ENCODE measurements at places on chromosomes 7 and 10.

DNA sequence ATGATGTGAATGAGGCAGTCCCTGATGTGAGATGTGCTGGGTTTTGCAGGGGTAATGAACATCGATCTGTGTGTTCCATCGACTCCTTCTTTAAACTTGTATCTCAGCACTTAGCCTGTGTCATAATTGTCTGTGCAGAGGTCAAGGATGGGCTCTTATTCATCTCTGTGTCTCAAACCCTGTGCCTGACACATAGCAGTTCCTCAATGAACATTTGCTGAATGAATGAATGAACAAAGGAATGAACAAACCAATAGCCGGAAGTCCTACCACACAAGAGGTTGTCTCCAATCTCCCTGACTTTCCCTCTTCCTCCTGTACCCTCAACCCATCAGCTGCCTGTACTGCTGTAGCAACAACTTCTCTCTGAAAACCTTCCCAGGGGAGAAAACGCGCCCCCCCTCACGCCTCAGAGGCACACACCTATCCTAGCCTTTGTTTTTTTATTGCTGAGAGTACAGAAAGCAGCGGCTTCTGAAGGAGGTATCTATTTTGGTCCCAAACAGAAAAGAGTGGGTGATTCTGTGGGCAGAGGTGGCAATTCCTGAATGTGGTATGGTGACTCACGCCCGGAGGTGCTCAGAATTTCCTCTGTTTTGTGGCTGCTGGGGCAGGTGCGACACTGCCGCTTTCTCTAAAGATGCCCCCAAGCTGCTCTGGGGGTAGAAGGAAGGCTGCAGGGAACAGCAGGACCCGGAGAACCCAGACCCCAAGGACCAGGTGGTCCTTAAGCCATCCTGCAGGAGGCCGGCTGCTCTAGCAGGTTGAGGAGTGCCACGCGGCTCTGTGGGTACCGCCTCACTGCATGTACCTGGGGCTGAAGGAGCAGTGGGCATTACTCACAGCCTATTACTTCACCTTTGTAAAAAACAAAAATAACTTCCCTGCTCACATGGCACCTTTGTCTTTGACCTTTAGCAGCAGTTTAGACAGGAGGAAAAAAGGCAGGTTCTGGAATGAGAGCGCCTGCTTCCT, 9.6 kb downstream of the IL2RA start:
- no peak for DNase-seq

DNA sequence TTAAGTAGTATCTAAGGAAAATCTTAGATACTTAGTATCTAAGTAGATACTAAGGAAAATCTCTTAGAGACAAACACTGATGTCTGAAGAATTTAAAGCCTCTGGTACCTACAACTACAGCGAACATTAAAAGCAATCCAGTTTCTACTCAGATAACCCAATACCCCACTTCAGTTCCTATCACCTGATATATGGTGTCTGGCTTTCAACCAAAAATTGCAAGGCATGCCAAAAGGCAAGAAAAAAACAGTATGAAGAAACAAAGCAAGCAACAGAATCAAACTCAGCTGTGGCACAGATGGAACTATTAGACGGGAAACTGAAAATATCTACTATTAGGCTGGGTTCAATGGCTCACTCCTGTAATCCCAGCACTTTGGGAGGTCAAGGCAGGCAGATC, 31.1 kb downstream of the ARHGAP12 start:
- DNase-seq, result no peak

- no peak for DNase-seq
Observed at GRCh38 chr10:15336211-15336610, 34.9 kb downstream of the FAM171A1 start.

DNA sequence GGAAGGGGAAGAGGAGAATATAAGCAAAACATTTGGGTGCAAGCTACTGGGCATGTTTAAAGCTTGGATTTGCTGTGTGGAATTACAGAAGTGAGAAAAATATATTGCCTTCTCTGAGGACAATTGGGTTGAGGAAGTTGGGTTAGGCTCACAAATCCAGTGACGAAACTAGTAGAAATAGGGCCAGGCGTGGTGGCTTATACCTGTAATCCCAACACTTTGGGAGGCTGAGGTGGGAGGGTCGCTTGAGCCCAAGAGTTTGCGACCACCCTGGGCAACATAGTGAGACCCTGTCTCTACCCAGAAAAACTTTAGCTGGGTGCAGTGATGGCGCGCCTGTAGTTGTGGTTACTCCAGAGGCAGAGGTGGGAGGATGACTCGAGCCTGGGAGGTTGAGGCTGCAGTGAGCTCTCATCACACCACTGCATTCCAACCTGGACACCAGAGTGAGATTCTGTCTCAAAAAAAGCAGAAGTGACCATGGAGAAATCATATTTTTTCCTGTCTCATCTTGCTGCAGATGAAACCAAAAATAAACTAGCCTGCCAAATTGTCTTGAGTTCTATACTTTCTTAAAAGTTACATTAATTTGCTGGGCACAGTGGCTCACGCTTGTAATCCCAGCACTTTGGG, 22.4 kb downstream of the NRBF2 start:
- no peak for DNase-seq

DNA sequence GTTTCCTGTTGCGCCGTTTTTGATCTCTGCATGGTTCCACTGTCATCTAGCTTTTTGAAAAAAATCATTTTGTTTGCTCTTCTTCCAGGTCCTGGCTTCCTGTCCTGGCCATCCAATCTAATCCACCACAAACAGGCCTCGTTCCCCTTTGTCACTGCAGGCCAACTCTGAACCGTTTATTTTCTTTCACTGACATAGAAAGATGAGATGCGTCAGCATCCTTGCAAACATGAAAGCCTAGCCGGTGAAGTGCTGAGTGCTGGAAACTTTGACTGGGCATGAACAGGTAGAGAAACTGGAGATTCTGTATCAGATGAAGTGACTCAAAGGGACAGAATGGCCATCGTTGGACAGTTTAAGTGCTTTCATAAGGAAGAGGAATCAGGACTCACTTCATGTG, 1247.8 kb downstream of the TYW1 start:
- no peak for DNase-seq

DNA sequence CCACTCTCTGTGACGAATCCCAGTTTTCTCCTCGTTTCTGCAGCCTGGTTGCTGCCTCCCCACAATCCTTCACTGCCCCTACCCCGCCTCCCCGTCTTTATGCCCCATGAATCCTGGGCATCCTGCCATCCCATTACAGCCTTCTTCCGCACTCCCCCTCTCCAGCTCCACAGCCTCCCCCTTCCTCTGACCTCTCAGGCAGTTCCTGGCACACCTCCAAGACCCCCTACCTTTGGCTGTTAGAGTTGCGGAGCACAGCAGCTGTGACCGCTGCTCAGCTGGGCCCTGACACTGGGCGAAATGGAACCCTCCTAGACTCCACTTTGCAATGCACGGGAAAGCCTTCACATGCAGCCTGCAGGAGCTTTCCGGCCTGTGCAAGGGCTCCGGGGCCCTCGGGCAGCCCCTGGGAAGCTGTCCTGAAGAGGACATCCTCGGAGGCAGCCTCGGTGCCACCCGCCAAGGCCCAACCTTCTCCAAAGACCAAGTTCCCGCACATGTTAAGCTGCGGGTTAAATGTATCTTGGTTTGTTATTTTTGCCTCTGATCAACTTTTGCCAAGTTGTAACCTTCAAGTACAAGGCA, 400.7 kb upstream of the MKI67 start:
- DNase-seq, result peak; percentile 31

GRCh38 chr10:9274206-9274755, 1219.8 kb downstream of the GATA3 start:
- DNase-seq, result no peak

DNA sequence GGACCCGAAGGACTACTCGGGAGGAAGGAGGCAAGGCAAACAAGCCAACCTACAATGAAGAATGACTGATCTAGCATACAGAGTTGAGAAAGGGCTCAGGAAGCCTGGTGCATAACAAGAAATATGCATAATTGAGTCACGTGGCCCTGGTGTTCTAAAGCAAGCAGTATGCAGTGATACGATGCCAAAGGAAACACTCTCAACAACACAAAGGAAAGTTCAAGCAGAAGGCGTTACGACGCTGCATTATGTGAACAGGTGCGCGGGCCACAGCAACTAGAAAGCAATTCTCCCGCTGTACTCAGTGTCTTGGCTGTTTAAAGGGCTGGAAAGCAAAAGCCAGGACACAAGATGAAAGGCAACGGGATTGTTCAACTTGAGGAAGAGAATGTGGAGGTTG, 100.8 kb downstream of the PRTFDC1 start:
- DNase-seq, result no peak

DNA sequence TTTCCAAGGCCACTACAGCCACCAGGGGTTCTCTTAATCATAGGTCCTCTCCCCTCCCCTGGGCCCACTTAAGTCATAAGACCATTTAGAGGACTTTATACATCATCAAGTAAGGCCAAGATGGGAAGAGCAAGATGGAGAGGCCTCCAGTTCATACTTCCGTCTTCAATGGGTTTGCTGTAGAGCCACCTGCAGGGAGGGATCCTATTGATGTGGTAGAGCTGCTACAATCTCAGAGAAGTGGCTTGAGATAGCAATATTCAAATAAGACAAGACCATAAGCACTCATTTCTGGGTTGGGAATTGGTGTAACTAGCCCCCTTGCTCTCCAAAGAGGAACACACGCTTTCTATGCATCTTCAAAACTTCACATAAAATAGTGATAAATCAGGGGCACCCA, 214.2 kb downstream of the PLXNA4 start:
- DNase-seq, result no peak

GRCh38 chr10:122142641-122143237, 128.4 kb upstream of the BTBD16 start:
- DNase-seq, result peak; percentile 92

DNA sequence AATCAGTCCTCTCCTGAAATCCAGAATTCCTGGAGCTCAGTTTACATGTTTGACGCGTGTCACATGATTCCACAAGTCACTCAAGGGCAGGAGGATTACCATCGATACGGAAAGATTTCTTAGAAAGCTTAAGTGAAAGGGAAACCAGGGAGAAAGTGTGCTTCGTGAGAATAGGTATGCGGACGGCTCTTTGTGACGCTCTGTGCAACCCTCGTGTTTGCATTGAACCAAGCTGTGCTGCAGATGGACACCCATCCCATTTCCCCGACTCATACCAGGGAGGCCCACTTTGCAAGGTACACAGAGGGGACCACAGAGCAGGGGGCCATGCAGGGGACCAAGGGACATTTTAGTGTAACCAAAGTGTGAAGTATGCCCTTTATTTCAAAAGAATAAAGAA, 43.2 kb downstream of the IKZF1 start:
- no peak for DNase-seq

DNA sequence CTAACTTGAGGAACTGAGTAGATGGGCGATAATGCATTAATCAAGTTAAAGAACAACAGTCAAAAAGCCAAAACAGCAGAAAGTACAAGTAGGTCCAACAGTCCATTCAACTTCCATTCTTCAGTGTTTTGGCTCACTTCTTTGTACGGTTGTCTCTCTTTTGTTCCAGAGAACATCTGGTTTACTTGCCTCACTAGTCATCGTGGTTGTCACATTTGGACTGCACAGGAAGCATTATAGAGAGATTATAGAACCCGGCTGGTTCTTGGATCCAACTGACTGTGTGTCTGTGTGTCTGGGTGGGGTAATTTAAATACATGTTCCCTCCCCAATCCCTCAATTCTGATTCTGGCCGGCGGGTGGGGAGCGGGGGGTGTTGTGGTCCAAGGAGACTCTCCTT, 1.8 kb upstream of the CEP41 start:
- no peak for DNase-seq

DNA sequence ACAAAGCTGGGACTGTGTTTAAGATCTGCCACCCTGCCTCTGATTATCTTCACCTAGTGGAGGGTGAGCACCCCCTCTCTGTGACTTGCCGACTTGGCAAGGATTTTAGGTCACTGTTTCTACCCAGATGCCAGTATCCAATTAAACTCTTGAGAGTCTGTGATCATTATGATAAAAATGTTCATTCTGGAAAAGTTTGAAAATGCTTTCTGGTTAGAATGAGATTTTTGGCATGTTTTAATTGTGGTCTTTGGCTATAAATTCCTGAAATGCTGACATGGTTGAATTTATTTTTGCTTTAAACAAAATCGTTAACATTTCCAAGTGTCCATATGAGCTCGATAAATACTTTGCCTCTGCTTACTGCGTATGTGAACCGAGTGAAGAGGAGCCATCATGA, 221.4 kb downstream of the BICC1 start:
- no peak for DNase-seq

GRCh38 chr7:103613655-103614642, 167.9 kb upstream of the SLC26A5 start:
- no peak for DNase-seq

- DNase-seq, result peak; percentile 69
Observed at GRCh38 chr7:101378751-101379174, 16.1 kb downstream of the COL26A1 start.

DNA sequence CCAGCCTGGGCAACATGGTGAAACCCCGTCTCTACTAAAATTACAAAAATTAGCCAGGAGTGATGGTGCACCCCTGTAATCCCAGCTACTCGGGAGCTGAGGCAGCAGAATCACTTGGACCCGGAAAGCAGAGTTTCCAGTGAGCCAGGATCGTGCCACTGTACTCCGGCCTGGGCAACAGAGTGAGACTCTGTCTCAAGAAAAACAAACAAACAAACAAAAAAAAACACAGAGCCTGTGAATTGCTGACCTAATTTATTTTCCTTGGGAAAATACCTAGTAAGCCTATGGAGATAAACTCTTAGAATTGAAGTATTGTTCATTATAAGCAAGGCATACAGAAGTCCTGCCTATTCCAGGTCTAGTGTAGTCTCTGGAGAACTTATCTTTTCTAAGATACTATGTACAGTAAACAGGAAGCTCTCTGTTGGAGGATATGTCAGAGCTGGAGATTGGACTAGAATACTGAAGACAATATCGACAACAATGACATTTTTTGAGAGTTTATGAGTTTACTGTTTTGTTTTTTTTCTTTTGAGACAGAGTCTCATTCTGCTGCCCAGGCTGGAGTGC, 14.9 kb downstream of the GTF2I start:
- DNase-seq, result no peak

- no peak for DNase-seq
Observed at GRCh38 chr10:78660446-78661106, 408.2 kb upstream of the ZMIZ1 start.

DNA sequence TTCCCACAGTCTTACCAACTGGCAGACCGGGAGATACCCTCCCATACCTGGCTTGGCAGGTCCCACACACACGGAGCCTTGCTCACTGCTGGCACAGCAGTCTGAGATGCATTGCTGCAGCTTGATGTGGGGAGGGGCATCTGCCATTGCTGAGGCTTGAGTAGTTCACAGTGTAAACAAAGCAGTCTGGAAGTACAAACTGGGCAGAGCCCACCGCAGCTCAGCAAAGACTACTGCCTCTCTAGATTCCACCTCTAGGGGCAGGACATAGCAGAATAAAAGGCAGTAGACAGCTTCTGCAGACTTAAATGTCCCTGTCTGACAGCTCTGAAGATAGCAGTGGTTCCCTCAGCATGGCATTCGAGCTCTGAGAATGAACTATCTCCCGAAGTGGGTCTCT, 69.6 kb upstream of the RELN start:
- DNase-seq, result no peak

DNA sequence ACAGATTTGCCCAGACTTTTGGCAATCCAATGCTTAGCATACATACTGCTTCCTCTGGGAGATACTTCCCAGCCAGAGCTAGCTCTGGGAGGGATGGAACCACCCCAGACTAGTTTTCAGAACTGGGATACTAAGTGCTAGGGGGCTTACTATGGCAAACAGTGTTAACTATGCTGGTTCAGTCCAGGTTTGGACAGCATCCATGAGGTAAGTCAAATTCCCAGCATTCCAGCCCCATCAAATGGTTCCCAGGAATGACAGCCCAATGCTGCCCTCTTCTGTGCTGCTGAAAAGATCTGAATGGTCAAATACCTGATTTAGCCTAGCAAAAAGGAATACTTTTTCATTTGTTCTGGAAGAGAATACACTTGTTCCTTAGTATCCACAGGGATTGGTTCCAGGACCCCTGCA, 141.7 kb upstream of the CCDC6 start:
- peak; percentile 61 for DNase-seq
